AG09319 (cell line): ENCODE measurements at places on chromosomes 1 and 21.

DNA sequence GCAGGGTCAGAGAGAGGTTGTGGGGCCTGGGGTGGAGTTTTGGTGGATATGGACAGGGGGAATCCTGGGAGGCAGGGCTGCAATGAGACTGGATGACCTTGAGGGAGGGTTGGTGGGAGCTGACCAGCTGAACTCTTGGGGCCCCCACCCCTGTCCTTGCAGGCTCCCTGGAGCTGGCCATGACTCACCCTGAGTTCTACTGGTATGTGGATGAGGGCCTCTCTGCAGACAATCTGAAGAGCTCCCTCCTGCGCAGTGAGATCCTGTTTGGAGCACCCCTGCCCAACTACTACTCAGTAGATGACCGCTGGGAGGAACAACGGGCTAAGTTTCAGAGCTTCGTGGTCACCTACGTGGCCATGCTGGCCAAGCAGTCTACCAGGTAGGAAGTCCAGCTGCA is 23.6 kb downstream of the DISP3 start:
- DNase-seq, result no peak

DNA sequence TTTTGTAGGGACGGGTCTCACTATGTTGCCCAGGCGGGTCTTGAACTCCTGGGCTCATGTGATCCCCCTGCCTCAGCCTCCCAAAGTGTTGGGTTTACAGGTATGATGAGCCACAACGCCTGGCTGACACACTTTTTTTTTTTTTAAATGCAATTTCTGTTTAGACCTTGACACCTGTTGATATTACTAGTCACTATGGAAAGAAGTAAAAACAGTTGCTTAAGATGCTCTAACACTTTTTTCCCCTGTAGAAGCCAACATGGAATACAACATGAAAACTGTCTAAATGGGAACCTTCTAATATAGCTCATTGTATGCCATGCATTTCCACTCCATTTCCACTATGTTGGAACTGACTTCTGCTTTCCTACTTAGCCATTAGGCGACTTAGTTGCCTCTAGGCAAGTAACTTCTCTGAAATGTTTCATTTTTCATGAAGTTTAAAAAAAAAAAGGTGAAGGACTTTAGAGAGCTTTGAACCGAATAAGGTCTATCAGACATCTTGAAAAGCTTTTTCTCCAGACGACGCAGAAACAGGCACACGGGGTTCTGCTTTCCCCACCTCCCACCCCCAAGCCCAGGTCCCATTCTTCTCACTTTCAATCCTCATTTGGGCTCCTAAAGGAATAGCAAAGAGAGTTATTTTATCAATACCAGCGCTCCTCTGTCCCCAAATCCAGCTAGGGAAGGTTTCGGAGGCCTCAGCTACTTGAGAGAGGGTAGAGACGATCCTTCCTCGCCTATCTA is 648 bp upstream of the DR1 start:
- no peak for DNase-seq

DNA sequence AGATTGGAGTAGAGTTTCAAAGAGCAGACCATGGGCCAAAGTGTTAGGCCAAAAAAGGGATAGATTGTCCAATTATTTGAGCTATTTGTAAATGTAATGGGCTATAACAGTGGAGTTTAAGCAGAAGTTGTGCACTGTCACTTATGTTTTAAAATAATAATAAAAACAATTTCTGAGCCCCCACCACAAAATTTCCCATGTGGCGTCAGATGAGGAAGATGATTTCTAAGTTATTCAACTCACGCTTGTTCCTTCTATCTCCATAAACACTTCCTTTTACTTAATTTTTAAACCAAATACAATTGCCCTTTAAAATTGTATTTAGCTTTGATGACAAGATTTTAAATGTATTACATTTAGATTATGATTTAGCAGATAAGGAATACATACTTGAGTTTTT is 330.0 kb downstream of the PTPRC start:
- DNase-seq, result no peak

DNA sequence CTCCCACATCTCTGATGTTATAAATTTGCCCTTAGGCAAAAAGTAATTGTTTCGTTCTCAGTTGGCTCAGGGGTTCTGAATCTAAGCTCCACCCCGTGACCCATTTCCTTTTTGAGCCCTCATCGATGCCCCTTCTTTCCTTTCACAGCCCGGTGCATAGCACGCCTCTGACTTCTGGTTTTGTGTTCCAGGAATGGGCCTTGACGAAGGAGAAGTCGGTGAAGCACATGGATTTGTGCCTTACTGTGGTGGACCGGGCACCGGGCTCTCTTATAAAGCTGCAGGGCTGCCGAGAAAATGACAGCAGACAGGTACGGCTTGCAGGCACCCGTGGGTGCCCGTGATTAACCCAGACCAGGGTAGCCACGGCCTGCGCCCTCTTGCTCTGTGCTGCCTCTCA is 151.9 kb downstream of the PGBD5 start:
- no peak for DNase-seq

DNA sequence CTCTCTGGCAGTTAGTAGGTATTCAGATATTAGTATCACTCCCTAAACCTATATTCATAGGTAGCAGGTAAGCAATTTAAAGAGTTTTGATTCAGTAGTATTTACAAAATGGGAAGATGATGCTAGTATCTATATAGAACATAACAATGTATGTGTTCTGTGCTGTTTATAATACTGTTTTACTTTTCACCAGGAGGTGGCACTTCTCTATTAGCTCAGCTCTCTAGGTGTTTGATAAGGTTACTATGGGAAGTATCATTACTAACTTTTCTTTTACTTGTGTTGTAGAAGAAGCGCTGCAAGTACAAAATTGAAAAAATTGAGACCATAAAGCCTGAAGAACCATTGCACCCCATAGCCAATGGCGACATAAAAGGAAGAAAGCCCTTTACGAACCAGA is 49.4 kb upstream of the FASLG start:
- DNase-seq, result no peak

DNA sequence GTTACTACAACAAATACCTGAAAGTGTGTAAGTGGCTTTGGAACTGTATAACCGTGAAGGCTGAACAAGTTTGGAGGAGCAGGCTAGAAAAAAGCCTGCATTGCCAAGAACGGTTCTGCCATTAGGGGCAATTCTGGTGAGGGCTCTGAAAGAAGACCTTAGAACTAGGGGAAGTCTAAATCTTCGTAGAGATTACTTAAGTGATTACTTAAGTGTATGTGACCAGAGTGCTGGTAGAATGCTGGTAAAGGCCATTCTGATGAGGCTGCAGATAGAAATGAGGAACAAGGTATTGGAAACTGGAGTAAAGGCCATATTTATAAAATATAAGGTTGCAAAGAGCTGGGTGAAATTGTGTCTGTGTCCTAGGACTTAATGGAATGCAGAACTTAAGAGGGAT is 158.0 kb downstream of the CLIC6 start:
- no peak for DNase-seq

DNA sequence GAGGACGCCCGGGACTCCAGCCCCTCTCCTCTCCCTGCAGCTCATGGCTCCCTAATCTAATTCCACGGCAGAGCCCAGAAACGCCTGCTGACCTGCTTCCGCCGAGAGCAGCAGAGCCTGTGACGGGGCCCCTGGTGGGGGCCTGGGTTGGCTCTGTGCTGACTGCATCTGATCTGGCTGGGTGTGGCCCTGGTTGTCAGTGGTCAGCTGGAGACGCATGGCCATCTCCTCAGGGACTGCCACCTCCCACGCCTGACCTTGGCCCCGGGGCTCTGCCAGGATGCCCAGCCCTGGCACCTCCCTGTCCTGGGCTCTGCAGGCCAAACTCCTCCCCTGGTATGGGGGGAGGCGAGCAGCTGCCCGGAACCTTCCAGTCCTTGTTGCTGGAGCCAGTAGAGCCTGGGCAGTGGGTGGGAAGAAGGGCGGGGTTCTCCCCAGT is 1.1 kb upstream of the PLCH2 start:
- no peak for DNase-seq

DNA sequence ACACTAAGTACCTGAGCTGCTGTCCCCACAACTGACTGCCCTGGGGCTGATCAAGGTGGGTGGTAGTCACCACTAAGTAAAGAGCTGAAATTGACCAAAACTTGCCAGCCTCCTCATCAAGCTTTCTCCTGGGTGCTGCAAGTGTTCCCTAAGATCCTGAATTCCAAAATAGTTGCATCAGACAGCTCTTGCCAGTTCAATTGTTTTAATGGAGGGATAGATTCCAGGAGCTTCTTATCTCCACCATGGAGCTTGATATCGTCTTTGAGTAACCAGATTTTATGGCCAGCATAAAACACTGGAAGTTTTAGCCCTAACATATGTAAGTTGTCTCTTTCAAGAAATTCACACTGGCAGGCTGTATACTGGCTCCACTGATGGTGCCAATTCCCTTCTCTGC is 90.3 kb downstream of the NID1 start:
- DNase-seq, result no peak

GRCh38 chr1:39940253-39940652 is 14.7 kb upstream of the MFSD2A start:
- no peak for DNase-seq

DNA sequence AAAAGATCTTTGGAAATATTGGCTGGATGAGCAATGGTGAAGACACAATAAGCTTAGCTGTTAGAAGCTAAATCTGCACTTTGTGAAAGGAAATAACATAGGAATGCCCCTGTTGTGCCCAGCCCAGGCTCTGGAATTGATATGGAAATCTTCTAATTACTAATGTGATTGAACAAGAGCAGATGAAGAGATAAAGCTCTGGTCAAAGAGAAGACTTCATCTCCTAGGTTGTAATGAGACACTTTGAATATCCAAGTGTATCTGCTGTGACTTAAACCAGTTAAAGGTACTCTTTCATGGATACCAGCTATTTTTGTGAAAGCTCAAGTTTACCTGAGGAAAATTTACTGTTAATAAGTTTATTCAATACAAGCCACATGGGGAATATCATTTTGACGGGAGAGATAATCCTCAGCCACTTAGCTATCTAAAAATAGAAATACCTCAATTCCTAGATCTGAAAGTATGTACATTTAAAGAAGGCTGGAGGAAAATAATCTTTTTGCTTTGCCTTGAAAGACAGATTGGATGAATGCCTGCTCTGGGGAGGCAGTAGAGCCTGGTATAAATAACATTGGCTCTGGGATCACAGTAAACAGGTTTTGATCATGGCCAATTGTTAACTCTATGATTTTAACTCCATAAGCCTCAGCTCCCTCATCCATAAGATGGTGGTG is 494.0 kb upstream of the B3GALT2 start:
- no peak for DNase-seq

DNA sequence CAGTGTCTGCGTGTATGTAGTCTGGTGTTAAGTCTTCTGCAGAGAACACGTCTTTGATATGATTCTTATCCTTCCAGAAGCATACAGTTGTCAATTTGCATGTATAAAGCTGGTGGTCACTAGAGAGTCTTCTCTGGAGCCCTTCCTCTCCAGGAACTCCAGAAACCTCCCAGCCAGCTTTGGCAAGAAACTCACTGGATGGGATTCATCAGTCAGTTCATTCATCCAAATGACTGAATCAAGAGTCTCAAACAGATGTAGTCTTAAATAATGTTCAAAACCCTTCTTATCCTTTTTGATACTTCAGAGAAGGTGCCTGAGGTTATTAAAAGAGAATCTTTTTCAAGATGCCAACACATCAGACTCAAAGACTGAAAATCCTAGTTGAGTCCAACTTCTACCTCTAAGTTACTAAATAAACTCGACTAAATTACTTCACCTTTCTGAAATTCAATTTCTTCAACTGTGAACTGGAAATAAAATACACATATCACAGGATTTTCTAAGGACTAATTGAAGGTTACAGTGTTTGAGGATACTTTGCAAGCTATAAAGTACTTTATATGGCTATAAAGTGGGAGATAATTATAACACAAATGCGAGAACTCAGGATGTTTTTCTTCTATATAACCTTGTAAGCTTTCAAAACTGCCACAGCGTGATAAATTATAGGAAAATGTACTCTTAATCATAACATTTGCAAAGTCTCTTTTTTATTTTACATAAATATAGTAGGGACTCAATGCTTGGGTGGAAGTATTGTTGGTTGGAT is 252.4 kb downstream of the FGGY start:
- no peak for DNase-seq

DNA sequence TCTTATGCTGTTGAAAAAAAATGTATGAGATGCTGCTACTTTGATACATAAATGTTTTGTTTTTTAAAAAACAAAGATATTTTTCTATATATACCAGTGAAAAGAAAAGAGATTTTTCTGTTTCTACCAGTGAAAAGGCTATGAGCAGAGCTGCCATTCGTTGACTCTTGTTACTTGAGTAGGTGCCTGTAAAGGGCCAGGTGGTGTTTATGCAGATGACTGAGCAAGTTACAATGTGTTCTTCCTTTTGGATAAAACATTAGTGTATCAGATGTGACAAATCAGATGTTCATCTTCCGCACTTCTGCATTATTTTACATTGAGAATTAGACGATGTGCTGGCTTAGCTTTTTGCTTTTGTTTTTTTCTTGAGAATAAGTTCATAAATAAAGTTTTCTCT is 45.4 kb downstream of the BARHL2 start:
- DNase-seq, result no peak

DNA sequence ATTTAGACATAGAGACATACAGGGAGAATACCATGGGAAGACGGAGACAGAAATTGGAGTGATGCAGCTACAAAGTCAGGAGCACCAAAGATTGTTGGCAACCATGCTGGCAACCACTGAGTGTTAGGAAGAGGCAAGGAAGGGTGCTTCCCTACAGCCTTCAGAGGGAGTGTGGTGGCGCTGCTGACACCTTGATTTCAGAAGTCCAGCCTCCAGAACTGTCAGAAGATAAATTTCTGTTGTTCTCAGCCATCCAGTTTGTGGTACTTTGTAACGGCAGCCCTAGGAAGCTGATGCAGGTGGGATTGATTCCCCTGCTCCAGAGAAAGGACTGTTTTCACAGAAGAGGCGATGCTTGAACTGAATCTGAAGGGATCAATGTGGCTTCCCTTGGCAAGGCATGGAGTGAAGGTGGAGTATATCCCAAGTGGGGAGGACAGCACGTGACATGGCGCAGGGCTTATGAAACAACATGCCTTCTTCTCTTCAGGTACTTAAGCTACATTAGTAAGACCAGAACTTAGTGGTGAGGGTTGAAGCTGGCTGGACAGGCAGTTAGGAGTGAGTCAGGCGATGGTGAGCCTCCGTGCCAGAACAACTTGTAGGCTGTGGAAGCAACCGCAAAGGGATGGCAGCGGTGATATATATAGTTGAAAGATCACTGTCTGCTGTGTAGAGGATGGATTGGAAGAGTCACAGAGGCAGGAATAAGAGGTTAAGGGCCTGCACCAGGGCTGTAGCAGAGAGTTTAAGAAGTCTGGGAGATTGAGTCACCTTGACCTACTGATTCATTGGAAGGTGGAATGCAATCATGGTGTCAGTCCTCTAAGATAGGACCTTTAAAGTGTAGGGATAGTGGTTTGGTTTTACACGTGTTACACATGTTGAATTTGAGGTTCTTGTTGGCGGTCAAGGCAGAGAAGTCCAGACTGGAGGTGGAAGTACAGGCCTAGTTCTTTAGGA is 2.1 kb downstream of the LEPR start:
- no peak for DNase-seq

GRCh38 chr1:33332357-33332789 is 11.5 kb upstream of the A3GALT2 start:
- no peak for DNase-seq
